RKO (cell line): ENCODE measurements at places on chromosomes 2 and 18.

- DNase-seq = no peak
These were observed 357.3 kb downstream of the ZEB2 start for GRCh38 chr2:144162652-144163051.

DNA sequence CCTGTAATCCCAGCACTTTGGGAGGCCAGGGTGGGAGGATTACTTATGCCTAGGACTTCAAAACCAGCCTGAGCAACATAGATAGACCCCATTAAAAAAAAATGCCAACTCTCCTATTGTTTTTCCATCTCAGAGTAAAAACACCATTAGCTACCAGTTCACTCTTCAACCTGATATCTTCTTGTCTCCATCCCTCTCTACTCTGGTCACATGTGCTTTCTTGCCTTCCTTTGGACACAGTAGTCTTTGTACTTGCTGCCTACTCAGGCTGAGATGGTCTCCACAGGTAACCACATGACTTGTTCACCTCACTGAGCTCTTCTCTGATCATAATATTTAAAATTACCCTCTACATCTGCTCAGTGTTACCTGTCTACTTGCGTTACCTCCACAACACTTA is 5.0 kb downstream of the MALT1 start:
- DNase-seq = no peak

- no peak for DNase-seq
These were observed 95.9 kb upstream of the LCLAT1 start for GRCh38 chr2:30351116-30351515.

DNA sequence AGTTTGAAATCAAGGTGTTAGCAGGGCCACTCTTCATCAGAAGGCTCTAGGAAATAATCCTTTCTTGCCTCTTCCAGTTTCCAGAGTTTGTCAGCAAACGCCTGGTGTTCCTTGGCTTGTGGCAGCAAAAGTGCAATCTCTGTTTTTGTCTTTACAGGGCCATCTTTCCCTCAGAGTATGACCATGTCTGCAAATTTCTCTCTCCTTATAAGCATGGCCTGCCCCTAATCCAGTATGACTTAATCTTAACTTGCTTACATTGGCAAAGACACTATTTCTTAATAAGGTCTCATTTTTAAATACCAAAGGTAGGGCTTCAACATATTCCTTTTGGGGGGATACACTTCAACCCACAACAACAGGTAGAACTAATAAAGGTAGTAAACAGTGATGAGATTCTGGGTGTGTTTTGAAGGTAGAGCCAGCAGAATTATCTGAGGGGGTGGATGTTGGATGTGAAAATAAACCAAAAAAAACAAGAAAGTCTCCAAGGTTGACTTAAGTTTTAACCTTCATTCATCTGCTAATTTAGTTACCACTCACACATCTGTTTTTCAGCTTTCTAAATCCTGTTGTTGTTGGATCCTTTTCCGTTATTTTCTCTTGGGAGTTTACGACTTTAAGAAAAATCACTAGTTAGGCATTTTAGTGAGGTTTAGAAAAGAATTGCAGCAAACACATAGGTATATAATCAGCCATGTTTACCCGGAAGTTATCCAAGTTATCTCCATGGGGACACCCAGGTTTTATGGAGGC is 234.4 kb upstream of the FIGN start:
- DNase-seq = no peak

DNA sequence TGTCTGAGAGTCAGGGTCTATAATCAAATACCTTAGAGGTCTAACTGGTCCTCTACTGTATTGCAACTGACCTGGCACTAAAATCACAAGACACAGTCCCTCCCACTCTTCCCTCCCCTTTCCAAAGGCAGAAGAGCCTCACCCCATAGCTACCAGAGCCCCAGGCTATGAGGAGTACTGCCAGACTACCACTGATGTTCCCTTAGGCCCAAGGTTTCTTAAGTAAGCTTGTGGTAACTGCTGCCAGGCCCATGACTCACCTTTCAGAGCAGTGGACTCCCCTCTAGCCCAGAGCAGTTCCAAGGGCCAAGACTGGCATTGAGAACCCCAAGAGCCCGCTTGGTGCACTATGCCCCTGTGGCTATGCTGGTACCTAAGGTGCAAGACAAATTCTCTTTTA is 1193.4 kb downstream of the DSC3 start:
- no peak for DNase-seq

GRCh38 chr2:7625392-7626138 is 708.4 kb downstream of the RNF144A start:
- no peak for DNase-seq

DNA sequence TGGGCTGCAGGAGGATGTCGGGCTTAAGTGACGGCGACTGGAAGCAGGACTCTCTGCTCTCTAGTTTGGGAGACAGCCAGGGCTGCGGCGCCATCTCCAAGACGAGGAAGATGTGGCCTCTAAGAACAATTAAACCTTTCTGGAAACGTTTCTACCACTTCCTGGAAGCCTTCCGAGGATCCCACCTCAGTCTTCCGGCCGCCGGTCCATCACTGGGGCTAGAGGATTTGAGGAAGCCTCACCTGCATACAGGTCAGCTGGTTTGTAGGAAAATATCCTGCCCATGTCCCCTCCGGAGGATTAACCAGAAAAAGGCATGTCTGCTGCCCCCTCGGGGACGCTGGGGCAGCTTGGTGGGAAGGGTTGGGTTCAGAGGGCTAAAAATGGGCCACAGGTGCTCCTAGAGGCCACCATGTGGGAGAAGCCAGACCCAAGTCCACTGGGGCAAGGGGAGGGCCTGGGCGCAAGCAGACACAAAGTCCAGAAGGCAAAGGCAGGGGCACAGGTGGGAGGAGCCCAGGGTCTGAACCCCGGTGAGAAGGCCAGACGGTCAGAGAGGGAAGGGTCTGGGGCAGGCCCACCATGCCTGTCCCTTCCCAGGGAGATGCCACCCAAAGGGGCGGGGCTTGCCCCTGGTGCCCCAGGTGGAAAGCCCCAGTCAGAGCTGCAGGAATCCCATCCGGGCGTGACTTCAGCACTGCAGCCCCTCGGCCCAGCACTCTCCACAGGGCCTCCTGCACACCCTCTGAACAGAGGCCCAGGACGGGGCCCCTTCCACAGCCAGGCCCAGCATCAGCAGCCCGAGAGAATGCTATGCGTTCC is 82.2 kb upstream of the ID2 start:
- no peak for DNase-seq

- DNase-seq = no peak
These were observed 19.5 kb downstream of the RELCH start for GRCh38 chr18:62206593-62206992.

GRCh38 chr2:239811111-239811781 is 213.9 kb downstream of the NDUFA10 start:
- DNase-seq = no peak

- no peak for DNase-seq
These were observed 192.6 kb upstream of the TCF4 start for GRCh38 chr18:55780586-55781071.

DNA sequence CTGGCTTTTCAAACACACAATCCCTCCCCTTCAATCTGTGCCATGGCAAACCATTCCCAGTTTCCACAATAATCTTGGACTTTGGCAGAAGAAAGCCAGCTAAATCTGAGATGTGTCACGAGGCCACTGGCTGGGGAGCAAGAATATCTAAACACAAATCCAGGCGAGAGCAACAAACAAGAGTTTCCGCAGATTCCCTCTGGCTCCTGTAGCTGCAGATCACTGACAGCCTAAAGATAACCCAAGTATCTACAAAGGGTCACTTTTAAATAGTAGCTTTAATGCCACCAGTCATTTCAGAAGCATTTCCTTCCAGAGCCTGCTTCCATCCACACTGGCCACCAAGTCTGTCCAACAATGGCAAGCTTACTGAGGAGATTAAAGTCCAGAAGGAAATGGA is 86.9 kb downstream of the ACVR1 start:
- no peak for DNase-seq

DNA sequence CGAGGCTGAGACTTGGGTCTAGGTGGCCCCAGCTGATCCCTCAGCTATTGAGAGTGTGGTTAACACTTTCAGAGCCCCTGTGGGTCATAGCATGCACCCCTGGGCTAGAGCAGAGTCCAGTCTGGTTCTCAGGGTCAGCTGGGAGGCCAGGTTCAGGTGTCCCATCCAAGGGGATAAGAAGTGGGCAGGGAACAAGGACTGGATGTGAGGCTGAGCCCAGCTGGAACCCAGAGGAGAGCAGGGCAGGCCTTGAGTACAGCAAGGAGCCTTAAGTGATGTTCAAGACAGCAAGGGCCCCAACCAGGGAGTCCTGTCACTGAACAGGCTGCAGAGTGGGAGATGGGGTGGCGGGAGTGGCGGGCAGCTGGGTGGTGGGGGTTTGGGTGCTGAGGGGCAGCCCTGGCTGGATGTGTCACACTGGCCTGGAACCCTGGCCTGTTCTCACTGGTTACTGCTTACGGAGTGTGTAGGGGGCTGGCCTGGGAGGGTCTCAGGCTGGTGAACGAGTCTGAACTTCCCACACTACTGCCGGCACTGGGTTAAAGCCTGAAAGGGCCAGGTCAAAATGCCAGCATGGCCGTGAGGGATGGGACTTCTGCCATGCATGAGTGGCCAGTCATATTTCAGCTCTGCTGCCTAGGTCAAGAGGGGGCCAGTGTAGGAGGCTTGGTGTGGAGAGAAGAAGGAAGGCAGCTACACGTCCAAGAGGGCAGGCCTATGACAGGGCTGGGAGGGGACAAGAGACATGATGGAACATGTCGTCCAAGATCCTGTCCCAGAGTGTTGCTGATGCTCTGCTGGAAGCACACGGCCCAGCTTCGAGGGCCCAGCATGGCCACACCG is 13.6 kb downstream of the TMEM185B start:
- no peak for DNase-seq

- DNase-seq = no peak
These were observed 21.7 kb upstream of the SAG start for GRCh38 chr2:233285921-233286320.

DNA sequence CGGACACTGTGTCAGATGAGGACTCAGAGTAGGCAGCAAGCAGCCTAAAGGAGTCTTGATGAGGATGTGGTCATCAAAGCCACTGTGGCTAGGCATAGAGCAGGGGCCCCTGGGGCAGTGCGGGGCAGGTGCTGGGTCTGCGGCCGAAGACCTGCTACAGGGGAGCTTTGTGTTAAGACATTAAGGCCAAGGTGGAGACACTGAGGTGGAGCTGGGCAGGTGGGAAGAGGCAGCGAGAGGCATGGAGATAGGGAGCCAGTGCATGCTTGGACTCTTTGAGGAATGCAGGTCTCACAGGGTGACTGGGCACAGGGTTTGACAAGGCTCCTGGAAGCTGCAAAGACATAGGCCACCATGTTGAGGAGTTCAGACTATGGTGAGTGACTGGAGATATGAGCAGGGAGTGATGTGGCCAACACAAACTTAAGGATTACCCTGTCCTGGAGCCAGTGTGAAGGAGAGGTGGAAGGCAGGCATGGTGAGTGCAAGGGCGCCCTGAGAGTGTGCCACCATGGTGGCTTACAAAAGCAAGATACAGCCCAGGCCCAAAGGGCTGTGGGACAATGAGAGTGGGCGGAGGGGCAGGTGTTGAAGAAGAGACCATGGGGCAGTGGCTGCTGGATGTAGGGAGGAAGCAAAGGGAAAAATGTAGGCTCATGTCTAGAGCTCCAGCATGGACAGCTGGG is 450.9 kb upstream of the HS6ST1 start:
- DNase-seq = no peak

- peak; percentile 9 for DNase-seq
These were observed 115.8 kb upstream of the PDE1A start for GRCh38 chr2:182542501-182543258.

GRCh38 chr2:128357506-128358370 is 39.1 kb upstream of the HS6ST1 start:
- DNase-seq = no peak

DNA sequence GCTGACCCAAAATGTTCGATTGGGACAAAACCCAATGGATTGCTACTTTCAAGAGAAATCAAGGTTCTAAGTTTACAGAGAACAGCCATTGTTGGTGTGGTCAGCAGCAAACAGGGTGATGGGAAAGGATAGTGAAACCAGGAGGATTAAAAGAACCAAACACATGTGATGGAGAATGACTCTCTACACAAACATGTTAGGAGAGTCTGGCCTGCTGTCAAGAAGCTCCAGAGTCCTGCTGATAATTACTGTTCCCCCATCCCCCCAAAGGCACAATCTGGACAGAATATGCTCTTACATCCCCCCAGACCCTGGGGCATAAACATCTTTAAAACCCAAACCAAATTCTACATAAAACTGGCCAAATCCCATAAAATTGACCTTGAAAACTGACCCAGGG is 32.0 kb upstream of the ACYP2 start:
- no peak for DNase-seq

GRCh38 chr2:49490710-49491109 is 336.4 kb upstream of the FSHR start:
- DNase-seq = peak; percentile 43
